ENCODE measurements at places on chromosomes 16 and 17.

DNA sequence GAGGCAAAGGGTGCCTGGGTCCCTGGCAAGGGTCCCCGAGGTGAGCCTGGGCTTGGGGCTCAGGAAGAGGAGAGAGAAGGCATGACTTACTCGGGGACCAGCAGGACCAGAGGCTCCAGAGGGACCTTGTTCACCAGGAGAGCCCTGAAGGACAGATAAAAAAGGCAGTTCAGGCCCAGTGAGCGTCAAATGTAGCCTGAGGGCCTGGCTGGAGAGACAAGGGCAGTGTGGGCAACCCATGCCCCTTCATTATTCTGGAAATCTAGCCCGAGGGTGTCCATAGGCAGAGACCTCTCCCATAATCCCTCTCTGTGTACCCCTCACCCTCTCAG is 14.1 kb downstream of the COL1A1 start:
- DNase-seq: no peak

DNA sequence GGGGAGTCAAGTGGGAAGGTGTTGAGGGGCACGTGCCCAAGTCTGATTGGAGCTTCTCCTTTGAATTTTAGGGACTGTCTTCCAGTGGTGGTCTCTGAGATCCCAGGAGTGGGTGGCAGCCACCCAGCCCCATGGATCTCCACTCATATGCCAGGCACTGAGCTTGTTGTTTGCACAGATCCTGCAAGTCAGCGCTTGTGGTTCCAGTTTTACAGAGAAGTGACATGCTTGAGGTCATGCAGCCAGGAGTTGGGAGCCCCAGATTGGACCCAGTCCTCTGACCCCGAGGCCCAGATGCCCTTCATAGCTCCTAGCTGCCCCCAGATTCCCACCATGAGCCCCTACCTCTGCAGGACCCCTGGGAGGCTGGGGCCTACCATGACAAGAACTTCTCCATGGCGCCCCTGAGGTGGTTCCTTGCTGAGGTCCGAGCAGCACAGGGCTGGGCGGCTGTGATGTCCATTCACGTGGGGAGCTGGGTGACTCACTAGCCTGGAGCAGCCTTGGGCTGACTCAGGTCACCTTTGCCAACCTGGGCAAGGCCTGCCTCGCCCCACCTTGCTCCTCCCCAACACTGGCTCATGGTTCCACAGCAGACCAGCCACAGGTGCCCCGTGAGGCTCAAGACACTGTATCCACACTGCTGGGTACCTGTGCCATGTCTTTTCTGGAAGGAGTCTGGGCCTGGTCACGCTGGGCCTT is 47.4 kb downstream of the RAI1 start:
- no peak for DNase-seq

DNA sequence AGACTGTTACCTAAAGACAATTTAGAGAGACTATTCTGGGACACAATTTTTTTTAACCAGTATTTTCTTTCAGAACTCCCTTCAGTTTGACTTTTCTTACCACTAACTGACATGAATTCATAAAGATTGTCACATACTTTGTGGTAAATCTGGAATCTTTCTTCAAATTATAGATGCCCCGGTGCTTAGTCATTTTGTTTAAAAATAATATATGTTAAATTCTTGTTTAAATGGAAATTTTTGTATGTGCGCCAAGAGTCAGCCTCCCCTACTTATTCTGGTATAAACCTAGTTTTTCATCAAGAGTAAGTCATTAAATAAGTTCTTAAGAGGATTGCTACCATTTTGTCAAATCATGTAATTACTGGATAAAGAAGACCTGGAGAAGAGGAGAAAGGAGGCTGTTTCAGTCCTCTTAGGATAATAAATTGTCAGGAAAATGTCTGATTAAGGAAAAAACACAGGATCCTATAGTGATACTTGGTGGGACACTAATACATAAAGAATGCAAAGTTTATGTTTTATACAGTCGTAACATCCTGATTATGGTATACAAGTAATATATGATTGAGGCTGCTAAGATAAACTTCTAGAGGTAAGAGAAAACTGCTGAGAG is 424.4 kb downstream of the PMP22 start:
- DNase-seq: no peak

- DNase-seq: no peak
Measured at GRCh38 chr16:11306997-11307638, 26.0 kb upstream of the PRM1 start.

DNA sequence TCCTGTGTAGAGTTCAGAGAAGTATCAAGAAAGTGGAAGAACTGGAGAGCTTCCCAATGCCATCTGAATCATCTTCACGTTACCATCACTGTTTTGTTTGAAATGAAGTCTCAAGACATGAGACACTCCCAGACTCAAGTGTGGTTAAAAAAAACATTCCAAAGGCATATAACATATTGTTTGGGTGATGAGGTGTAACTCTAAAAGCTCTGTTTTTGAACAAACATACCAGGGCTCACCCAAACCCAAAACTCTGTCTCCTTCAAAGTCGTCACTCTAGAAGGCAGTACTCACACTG is 6.3 kb upstream of the ZCCHC14 start:
- DNase-seq: no peak

DNA sequence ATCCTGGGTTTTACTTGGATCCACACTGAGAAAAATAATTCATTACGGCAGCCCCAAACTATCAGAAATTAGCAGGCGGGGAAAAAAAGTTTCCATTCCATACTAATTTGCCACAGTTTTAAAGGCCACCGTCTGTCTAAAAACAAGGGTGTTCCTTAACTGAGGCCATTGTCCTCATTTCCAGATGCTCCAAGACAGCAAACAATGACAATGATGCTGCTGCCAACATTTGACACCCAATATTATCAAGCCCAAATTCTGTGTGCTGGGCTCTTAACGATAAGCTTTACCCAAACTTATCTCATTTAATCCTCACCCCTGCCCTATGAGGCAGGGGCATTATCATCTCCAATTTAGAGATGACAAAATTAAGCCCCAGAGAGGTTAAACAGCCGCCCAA is 26.3 kb downstream of the CUEDC1 start:
- no peak for DNase-seq

DNA sequence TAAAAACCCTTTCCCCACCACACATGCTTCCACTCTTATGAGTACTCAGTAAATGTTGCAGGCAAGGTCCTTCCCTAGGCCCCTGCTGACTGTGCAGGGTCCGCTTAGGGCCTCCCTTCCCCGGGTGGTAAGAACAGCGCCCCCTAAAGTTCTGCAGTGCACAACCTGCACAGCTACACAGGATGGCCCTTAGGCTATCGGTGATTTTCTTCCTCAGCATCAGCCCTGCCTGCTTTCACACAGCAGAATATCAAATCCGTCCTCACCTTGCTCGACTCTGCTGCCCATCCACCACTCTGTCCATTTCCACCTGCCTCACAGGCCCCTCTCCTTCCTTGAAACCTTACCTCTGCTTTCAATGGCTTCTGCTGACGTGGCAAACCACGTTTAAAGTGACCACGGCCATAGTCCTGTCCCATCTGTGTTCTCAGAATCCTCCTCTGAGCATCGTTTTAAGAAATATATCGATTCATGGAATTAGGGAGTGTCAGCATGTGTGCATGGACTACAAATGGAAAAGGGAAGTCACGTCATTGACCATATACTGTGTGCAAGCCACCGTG is 51.4 kb upstream of the TMEM132E start:
- no peak for DNase-seq

DNA sequence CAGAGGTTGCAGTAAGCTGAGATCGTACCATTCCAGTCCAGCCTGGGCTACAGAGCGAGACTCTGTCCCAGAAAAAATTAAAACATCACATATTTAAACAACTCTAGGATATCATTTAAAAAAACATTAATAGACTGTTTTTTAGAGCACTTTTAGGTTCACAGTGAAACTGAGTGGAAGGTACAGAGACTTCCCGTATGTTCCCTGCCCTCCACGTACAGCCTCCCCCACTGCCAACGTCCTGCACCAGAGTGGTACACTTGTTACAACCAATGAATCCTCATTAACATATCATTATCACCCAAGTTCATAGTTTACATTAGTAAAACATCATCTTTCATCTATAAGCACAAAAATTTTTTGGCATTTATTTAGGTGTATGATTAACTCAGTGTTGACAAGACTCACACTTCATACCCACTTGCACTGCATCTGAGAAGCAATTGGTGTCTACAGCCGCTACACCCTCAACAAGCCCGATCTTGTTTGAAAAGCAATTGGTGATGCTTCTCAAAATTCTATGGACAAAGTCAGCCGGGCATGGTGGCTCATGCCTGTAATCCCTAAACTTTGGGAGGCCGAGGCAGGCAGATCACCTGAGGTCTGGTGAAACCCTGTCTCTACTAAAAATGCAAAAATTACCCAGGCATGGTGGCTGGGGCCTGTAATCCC is 39.9 kb upstream of the STH start:
- no peak for DNase-seq

GRCh38 chr17:65920996-65921395 is 270.9 kb downstream of the CEP112 start:
- DNase-seq: no peak

GRCh38 chr16:88780142-88781062 is 4.6 kb downstream of the PIEZO1 start:
- no peak for DNase-seq

DNA sequence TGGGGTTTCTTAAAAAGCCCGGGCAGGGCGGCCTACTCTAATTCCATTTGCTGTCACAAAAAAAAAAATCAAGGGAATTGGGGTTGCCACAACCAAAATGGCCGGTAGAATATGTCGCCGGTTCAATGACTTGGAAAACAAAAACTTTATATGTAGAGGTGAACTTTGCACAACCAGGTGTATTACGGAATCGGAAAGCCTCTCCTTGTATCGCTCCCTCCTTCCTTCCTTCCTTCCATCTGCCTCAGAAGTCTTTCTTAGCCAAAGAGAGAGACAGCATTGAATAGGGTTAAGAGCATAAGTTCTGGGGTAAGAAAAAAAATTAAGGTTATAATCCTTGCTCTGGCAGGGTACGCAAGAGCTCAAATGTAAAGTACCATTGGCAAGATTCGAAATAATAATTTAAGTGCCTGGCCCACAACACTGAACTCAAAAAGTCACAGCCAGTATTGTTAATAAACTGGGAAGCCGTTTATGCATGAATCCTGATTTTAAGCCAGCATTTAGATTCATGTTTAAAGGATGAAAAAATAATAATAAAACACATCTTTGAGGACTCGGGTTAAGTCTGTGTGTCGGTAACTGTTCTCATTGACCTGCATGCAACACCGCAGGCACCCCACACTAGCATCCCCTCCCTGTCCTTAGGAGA is 522 bp upstream of the GLG1 start:
- DNase-seq: no peak

GRCh38 chr16:55853114-55853513 is 20.2 kb upstream of the CES1 start:
- DNase-seq: no peak

- no peak for DNase-seq
Measured at GRCh38 chr17:47644324-47644723, 5.4 kb upstream of the KPNB1 start.

DNA sequence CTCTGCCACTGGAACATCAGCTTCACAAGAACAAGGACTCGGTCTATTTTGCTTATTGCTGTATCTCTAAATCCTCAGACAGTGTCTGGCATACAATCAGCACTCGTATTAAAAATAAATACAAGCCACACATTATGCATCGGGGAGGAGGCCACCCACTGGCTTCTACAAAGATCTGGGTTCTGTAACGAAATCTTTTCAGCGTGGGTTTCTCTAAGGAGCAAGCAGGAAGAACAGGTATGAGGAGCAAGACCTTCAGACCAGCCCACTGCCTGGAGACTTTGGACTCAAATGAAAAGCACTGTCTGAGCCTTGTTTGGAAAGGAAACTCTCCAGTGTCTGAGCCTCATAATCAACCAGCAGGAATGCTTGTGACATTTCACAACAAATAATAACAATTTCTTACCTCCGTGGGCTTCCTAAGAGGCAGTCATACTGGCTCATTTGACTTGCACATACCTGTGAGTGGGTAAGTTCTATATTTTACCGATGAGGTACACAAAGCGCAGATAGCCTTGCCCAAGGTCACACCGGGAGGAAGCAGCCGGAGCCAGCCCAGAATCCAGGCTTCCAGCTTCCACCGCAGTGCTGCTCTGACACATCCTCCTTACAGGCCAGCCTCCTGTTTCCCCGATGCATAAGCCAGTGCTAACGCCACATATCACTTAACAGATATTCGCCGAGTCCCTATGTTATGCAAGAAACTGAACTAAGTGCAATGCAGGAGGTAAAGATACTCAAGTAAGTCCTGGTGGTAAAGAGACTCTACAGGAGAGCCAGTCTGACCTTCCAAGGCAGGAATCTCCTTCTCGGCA is 118.6 kb upstream of the TNRC6C start:
- DNase-seq: no peak

GRCh38 chr16:30829130-30830071 is 42.4 kb upstream of the ZNF629 start:
- DNase-seq: no peak

- DNase-seq: no peak
Measured at GRCh38 chr16:5551909-5552308, 454.3 kb upstream of the EEF2KMT start.

DNA sequence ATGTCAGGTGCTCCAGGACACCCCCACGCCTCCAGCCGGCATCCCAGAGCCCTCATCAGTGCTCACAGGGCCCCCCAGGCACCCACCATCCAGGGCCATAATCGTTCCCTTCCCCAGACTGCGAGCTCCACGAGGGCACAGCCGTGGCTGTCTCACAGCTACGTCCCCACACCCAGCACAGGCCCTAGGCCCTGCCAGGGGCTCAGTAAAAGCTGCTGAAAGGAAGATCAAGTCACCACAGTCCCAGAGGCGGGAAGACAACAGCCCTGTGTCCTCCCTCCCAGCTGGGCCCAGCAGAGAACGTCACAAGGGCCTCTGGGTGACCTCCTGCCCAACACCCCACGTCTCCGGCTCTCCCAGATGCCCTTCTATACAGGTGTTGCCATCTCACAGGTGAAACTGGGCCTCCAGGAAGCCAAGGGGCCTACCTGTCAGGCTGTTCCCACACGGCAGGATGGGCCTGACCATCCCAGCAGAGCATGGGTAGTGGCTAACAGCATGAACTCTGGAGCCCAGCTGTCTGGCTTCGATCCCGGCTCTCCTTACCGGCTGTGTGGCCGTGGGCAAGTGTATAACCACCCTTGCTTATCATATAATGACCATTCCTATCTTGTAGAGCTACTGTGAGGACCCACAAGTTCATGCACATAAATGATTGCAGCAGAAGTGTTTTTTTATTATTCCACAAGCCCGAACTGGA is 17.9 kb downstream of the ARL2BP start:
- DNase-seq: no peak

DNA sequence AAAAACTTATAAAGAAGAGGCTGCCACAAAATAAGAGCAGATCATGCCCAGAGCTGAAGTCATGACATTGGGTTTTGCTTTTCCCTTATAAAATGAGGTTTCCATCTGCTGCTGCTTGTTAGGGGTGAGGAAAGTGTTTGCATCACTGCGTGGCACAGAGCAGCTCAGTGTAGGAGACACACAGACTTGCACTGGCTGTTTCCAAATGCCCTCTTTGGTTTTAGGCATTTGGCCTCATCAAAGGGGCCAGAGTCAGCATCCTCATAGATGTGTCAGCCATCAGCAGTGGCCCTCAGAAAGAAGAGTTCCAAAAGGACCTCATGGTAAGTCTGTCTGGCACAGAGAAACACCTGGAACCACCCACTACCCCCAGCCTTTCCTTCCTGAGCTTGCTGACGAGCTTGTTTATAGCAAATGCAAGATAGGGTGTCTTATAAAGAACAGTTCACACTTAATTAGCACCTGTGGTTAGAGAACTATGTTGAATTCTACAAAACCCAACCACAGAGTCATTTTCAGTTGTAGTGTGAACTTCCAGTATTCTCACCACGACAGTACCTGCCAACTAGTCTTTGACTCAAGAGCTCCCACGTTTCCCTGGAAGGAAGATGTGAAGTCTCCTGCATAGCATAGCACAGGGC is 17.0 kb downstream of the VWA3A start:
- no peak for DNase-seq
